ENCODE measurements at places on chromosomes 1 and 21. TPM values are rescaled to one million over a fixed set of nuclear protein-coding genes. Genes with fewer than 3 reads are reported as not detected.

The NID1 gene
- 60.4 TPM for total RNA-seq

The GPBP1L1 gene
- 140 TPM for total RNA-seq

The DCST1 gene
- not detected for total RNA-seq

The ZNHIT6 gene
- 7.0 TPM for total RNA-seq

The VSIG8 gene
- not detected for total RNA-seq

GRCh38 chr1:192477630-192478029, 97.9 kb upstream of the RGS1 start:
- DNase-seq = peak; percentile 69

- peak; percentile 98 for DNase-seq
Observed at GRCh38 chr1:15355968-15356625, 53.6 kb upstream of the EFHD2 start.

GRCh38 chr1:106458866-106459265, 597.6 kb upstream of the PRMT6 start:
- no peak for DNase-seq

DNA sequence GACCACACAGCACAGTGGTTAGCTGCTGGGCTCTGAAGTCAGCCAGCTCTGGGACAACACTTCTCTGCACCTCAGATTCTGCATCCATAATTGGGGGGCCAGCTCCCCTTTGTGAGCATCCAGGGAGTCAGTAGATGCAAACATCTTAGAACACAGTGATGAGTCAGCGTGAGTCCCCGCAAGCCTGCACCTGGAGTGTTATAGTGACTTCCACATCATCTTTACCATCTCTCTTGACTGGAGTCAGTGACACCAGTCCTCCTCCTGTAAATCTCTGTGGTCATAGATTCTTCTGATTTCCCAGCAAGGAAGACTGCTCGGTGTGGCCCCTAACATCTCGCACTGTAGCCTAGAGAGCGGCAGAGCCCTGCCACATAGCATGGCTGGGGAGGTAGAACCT, 13.9 kb upstream of the EDN2 start:
- DNase-seq = peak; percentile 80

- no peak for DNase-seq
Observed at GRCh38 chr1:15435239-15436077, 2.8 kb upstream of the CTRC start.

DNA sequence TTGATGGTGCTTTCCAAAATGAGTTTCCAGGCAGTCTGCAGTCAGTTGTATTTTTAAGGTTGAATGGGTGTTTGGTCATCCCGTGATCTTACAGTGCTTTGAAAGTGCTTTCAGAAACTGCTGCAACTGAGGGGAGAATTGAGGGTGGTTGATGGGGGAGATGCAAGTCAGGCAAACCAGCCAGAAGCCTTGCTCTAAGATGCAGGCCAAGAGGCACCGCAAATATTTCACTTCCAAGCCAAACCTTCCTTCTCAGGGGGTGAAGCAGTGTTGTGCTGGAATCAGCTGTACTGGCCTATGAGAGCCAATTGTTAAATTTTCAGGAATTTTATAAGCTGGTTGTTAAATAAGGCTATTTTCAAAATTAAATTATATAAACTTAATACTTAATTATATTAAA, 151.6 kb downstream of the KCNJ6 start:
- DNase-seq = no peak

GRCh38 chr1:203643213-203644045, 16.8 kb downstream of the ATP2B4 start:
- DNase-seq = peak; percentile 48

- DNase-seq = no peak
Observed at GRCh38 chr1:119361205-119361604, 7.4 kb upstream of the HAO2 start.

- no peak for DNase-seq
Observed at GRCh38 chr21:39651206-39651605, 38.5 kb downstream of the B3GALT5 start.

DNA sequence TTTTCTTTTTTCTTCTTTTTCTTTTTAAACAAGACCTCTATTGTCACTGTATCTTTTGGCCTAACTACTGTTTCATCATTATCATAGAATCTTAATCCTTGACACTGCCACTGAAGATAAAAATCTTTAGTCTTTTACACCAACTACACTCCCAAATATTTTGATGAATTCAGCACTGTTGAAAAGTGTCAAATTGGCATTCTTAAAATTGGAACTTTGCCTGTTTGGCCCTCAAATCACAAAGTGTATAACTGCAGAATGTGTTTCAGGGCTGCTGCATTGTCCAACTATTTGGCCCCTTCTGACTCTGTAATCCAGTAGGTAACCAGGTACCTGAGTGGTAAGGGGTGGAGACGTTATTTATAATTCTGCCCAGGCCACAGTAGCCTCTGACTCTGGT, 34.3 kb downstream of the ACTN2 start:
- no peak for DNase-seq

GRCh38 chr1:40143891-40144575, 17.2 kb upstream of the RLF start:
- peak; percentile 79 for DNase-seq
